Right ventricle myocardium superior (tissue), 1 donor: ENCODE measurements at places on chromosomes 7 and 10. TPM values are rescaled to one million over a fixed set of nuclear protein-coding genes. Genes with fewer than 3 reads are reported as not detected.
A peak's percentile ranks its signal among the peaks of the same experiment; 100 is the strongest.

The ADAMTS14 gene
- 0.16 TPM for total RNA-seq

The NRG3 gene
- 0.19 TPM for total RNA-seq

DNA sequence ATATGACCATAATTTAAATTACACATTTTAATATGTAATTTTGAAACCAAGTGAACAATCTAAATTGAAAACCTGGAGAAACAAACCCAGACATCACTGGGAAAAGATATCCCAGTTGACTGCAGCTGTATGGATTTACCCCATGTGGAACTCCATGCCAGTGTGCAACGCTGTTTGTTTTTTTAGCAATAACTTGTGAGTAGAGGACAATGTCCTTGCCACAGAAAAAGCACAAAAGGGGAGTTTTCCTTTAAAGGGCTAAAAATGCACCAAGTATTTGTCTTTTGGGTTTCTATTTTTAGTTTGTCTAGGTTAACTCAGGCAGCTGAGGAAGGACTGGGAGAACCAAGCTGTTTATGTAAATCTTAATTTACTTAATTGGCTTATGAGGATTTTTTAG is 15.1 kb upstream of the COL17A1 start:
- DNase-seq: no peak

The TUBB8 gene
- total RNA-seq: not detected

GRCh38 chr7:24026351-24026750 is 257.6 kb upstream of the NPY start:
- DNase-seq: no peak

The TBATA gene
- total RNA-seq: not detected

DNA sequence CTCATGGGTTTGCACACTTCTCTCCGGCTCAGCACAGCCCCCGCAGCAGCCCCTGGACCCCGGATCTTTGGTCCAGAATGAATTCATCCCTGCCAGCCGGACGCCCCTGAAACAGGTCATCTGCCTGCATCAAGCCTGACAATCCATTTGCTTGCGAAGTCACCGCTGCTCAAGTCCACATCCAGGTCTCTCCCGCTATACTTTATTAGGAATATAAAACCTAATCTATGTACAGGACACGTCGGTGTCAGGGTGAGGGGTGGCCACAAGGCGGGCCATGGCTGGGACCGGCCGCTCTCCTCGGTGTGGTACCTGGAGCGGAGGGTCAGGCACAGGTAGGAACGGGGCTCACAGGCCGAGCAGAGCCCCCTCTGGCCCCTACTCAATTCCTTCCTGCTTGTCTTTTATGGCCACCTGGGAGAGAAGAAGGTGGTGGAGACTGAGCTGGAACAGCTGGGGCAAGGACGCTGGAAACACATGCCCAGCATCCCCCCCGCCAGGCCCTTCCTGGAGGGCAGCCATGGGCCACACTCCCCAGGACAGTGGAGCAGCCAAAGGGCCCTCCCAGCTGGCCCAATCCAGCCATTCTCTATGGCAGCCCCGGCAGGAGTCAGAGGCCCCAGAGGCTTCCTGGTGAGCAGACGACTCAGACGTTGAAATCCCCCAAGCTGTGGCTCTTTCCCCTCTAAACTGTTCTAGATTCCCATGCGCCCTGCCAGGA is 5.3 kb downstream of the POLR2J start:
- peak; percentile 16 for DNase-seq

DNA sequence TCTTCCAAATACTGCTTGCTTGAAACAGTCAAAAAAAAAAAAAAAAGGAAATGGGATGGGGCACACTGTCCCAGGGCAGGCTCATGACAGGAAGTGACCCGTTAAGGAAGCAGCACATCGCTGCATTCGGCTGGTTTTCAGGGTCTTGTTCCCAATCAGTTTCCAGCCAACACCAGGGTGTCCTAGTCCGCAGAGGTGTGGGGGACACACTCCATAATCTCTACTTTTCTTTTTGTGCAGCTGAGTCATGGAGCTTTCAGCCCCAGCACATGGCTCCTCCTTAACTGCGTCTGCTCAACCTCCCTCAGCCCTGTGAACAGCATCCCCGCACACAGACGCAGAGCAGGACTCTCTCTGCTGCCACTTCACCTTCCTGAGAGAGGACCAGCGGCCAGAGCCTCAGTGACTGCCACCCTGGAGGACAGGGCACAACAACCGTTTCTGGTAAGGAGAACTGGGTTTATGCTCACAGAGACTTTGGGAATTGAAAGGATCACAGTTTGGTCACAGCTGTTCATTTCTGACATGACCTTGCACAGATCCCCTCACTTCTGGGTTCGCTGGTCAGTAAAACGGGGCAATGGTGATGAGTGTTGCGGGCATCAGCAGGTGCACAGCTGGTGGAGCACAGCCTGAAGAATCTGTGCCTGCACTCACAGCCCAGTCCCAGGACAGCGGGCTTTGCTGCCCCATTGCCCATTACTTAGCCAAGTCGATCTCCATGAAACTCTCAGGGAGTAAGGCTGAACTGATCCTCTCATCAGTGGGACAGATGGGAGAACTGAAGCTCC is at the start of gene GIMAP5:
GIMAP5 (plus strand) TSS at position 154 of the 791 bp plus-strand sequence. CDS start 3,467 bp downstream, outside the sequence.
- peak; percentile 54 for DNase-seq
